ENCODE measurements at places on chromosomes 12 and 14. TPM values are rescaled to one million over a fixed set of nuclear protein-coding genes. Genes with fewer than 3 reads are reported as not detected.

The CFAP54 gene
- 3.1 TPM for total RNA-seq

The RAD9B gene
- total RNA-seq, result 0.23 TPM

The NANOG gene
- total RNA-seq, result not detected

GRCh38 chr14:64232095-64232838 is 61.9 kb downstream of the ESR2 start:
- H3K36me3 ChIP-seq, result peaks cover 20% of the 10 kb centered on the region
- peaks cover 9% of the 10 kb centered on the region for H3K4me1 ChIP-seq
- peak overlapping the region; percentile 85 for H3K27ac ChIP-seq
- no peaks in the 10 kb centered on the region for H3K27me3 ChIP-seq
- DNase-seq, result no peak

GRCh38 chr14:67990576-67990975 is 171.0 kb downstream of the RAD51B start:
- H3K36me3 ChIP-seq, result no peaks in the 10 kb centered on the region
- H3K27ac ChIP-seq, result no peak overlapping the region
- no peak overlapping the region for H3K4me3 ChIP-seq
- no peaks in the 10 kb centered on the region for H3K27me3 ChIP-seq
- no peak for DNase-seq

DNA sequence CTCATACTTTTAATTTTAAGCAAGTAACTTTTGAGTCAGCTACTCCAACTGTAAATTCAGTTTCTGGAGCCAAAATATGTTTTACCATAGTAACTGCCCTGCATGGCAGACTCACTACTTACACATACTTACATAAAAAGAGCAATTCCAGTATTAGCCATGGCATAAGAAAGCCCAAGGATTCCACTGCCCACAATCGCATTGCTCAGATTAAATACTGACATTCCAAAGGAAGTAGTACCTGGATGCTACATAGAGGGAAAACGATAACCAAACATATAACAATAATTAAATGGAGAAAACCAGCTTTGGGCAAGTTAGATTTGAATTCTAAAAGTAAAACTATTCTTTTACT is 2.2 kb downstream of the SLC38A2 start:
- H3K27ac ChIP-seq, result no peak overlapping the region
- H3K36me3 ChIP-seq, result peaks cover 35% of the 10 kb centered on the region
- H3K4me3 ChIP-seq, result peak overlapping the region; percentile 100
- peaks cover 33% of the 10 kb centered on the region for H3K27me3 ChIP-seq
- no peak for DNase-seq

DNA sequence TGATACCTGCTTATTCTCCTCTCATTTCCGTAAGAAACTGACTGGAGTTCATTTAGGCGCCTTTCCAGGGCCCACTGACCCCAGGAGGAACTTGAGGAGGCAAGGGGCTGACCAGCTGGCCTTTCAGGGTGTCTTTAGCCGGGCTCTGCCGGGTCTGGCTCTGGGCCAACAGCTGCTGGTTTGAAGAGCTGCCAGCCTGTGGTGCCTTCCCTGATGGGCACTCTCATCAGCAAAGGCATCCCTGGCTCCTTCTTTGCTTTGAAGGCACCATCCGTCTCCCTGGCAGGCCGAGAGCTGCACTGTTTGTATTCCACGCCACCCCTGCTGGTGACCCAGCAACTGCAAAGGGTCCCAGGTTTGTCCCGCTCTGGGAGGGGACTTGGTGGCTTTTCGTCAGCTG is 42.0 kb downstream of the IQSEC3 start:
- H3K4me1 ChIP-seq, result peaks cover 35% of the 10 kb centered on the region
- no peak overlapping the region for H3K27ac ChIP-seq
- no peaks in the 10 kb centered on the region for H3K27me3 ChIP-seq
- no peaks in the 10 kb centered on the region for H3K36me3 ChIP-seq
- no peak overlapping the region for H3K4me3 ChIP-seq
- DNase-seq, result no peak

The MAP1LC3B2 gene
- 0.82 TPM for total RNA-seq

- H3K4me1 ChIP-seq, result peaks cover 77% of the 10 kb centered on the region
- H3K4me3 ChIP-seq, result peak overlapping the region; percentile 80
- no peaks in the 10 kb centered on the region for H3K27me3 ChIP-seq
- peaks cover 7% of the 10 kb centered on the region for H3K36me3 ChIP-seq
- no peak for DNase-seq
- peak overlapping the region; percentile 94 for H3K27ac ChIP-seq
These were observed 70.9 kb downstream of the TRIM9 start for GRCh38 chr14:51023964-51024363.

The TAS2R8 gene
- not detected for total RNA-seq

GRCh38 chr12:90106568-90106967 is 397.9 kb upstream of the ATP2B1 start:
- no peaks in the 10 kb centered on the region for H3K36me3 ChIP-seq
- no peak overlapping the region for H3K4me3 ChIP-seq
- H3K27me3 ChIP-seq, result no peaks in the 10 kb centered on the region
- H3K27ac ChIP-seq, result no peak overlapping the region

DNA sequence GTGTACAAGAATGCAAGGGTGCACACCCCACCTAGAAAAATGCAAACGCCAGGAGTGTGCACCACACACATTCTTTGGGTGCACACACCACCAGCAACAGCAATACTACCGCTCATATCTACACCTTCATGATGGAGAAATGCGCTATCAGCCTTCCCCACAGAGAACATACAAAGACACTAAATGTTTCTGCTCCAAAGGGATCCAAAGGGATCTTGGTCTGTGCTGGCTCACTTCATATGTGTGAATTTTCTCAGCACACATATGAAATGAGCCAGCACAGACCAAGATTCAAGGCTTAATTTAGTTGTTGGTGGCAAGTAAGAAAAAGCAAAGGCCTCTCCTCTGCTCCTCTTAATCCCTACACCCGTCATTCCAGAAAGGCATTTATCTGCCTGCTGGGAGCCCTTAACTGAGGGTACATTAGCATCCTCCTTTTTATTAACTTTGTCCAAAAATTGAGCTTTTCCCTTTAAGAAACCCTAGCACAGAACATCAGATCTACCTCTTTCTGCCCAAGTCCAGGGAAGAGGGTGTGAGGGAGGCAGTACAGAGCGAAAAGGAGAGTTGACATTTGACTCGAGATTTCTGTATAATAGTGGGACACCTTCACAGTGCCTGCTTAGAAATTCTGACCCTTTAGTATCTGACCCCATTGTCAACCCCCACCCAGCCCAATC is 8.3 kb downstream of the BMP4 start:
- H3K4me3 ChIP-seq, result peak overlapping the region; percentile 31
- H3K36me3 ChIP-seq, result no peaks in the 10 kb centered on the region
- H3K4me1 ChIP-seq, result peaks cover 36% of the 10 kb centered on the region
- H3K27ac ChIP-seq, result no peak overlapping the region
- DNase-seq, result no peak

- H3K4me3 ChIP-seq, result no peak overlapping the region
- no peak overlapping the region for H3K27ac ChIP-seq
- H3K4me1 ChIP-seq, result no peaks in the 10 kb centered on the region
- no peaks in the 10 kb centered on the region for H3K27me3 ChIP-seq
These were observed 41.6 kb downstream of the GNPTAB start for GRCh38 chr12:101789171-101789570.

The ADAM21 gene
- total RNA-seq, result not detected

- H3K27me3 ChIP-seq, result no peaks in the 10 kb centered on the region
- no peak for DNase-seq
- peak overlapping the region; percentile 89 for H3K27ac ChIP-seq
- H3K36me3 ChIP-seq, result peaks cover 10% of the 10 kb centered on the region
These were observed 159.4 kb downstream of the EPS8 start for GRCh38 chr12:15629761-15630160.

GRCh38 chr12:34208331-34209258 is 186.3 kb downstream of the ALG10 start:
- no peaks in the 10 kb centered on the region for H3K4me1 ChIP-seq
- H3K36me3 ChIP-seq, result peaks cover 7% of the 10 kb centered on the region
- H3K27ac ChIP-seq, result no peak overlapping the region
- H3K4me3 ChIP-seq, result no peak overlapping the region

DNA sequence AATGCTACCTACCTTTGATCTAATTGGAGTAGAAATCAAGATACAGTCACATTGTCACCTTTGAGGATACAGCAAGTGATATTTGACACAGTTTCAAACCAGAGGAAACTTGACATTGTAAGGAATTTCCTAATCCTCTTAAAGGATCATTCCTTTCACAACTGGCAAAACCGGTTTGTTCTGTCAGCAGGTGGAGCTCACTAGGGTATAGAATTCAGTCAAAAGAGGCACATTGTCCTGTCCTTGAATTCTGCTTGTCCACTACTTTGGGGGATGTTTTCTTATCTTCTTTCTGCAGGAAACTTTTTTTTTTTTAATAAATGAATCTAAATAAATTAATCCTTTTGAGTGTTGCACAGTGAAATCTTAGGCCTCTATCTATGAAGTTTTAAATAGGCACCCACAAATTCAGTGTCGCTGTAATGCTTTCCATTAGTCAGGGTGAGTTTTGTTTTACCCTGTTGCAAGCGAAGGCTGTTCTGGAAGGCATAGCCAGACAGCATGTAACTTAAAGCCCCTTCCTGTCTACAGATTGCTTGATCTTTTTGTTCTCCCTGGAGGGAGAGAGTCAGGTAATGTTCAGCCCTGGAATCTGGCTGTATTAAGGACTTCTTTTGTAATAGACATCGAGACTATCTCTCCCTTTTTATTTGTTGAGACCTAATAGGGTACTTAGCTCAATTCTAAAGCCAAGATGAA is 285.0 kb upstream of the RGS6 start:
- DNase-seq, result no peak
- peaks cover 28% of the 10 kb centered on the region for H3K4me1 ChIP-seq
- H3K27ac ChIP-seq, result no peak overlapping the region

Data from neural crest cell (in vitro differentiated cells).